Urinary bladder (tissue), 4 donors: ENCODE measurements at places on chromosomes 13 and 19. TPM values are rescaled to one million over a fixed set of nuclear protein-coding genes. Genes with fewer than 3 reads are reported as not detected.

The C1QTNF9 gene
- 0.76 TPM for polyA plus RNA-seq

The LIPE gene
- polyA plus RNA-seq, result 30.2 TPM

The PRR12 gene
- polyA plus RNA-seq, result 20.3 TPM

The CYP4F2 gene
- 0.18 TPM for polyA plus RNA-seq

The C13orf42 gene
- polyA plus RNA-seq, result not detected

The HSD17B14 gene
- 18.6 TPM for polyA plus RNA-seq

The CLEC11A gene
- polyA plus RNA-seq, result 43.7 TPM

The CYTH2 gene
- polyA plus RNA-seq, result 51.9 TPM

The DZIP1 gene
- 22.9 TPM for polyA plus RNA-seq

The KPNA3 gene
- 27.1 TPM for polyA plus RNA-seq

The ZNF430 gene
- 3.7 TPM for polyA plus RNA-seq

The MEIOSIN gene
- polyA plus RNA-seq, result not detected

The NOTCH3 gene
- 35.9 TPM for polyA plus RNA-seq

The POU2F2 gene
- polyA plus RNA-seq, result 4.4 TPM

The TRAPPC5 gene
- 112 TPM for polyA plus RNA-seq

The STXBP2 gene
- polyA plus RNA-seq, result 25.3 TPM

The HNRNPA1L2 gene
- polyA plus RNA-seq, result 11.2 TPM

The SPC24 gene
- polyA plus RNA-seq, result 1.8 TPM

The CD33 gene
- 5.6 TPM for polyA plus RNA-seq

The IZUMO1 gene
- not detected for polyA plus RNA-seq

The PSMC4 gene
- polyA plus RNA-seq, result 81.4 TPM

The ZNF506 gene
- polyA plus RNA-seq, result 8.8 TPM

The TNFSF9 gene
- 0.91 TPM for polyA plus RNA-seq

The FCAR gene
- polyA plus RNA-seq, result 0.67 TPM

The CCL25 gene
- polyA plus RNA-seq, result not detected

The CEACAM7 gene
- not detected for polyA plus RNA-seq

The RNF225 gene
- 0.11 TPM for polyA plus RNA-seq

The PALM3 gene
- 2.8 TPM for polyA plus RNA-seq

The BRSK1 gene
- 8.8 TPM for polyA plus RNA-seq

The PDE4C gene
- 1.1 TPM for polyA plus RNA-seq

The CCDC8 gene
- 20.4 TPM for polyA plus RNA-seq

The GRIN2D gene
- polyA plus RNA-seq, result 0.30 TPM

The ZNF723 gene
- not detected for polyA plus RNA-seq

The CD79A gene
- 0.80 TPM for polyA plus RNA-seq

The ZNF28 gene
- polyA plus RNA-seq, result 7.6 TPM

The C13orf46 gene
- polyA plus RNA-seq, result 0.38 TPM

The FPR1 gene
- polyA plus RNA-seq, result 15.7 TPM

The RPS16 gene
- 3,259 TPM for polyA plus RNA-seq

The KIR2DL1 gene
- polyA plus RNA-seq, result 0.06 TPM

The ARRDC5 gene
- 0.18 TPM for polyA plus RNA-seq

The CAPN12 gene
- 3.2 TPM for polyA plus RNA-seq

The CLDND2 gene
- polyA plus RNA-seq, result 0.85 TPM
